Esophagus muscularis mucosa (tissue), 4 donors: ENCODE measurements at places on chromosomes 2 and 18.

- no peak for DNase-seq
Observed at GRCh38 chr2:72993147-72993932, 76.0 kb downstream of the EMX1 start.

- peak; percentile 93 for DNase-seq
Observed at GRCh38 chr2:177392373-177393202, at the start of gene AGPS. Gene AGPS, plus strand, starts transcription at chr2:177392773. Its CDS starts 17 bp downstream, at chr2:177392790.

- DNase-seq: no peak
Observed at GRCh38 chr2:239348563-239349452, 52.0 kb downstream of the HDAC4 start.

DNA sequence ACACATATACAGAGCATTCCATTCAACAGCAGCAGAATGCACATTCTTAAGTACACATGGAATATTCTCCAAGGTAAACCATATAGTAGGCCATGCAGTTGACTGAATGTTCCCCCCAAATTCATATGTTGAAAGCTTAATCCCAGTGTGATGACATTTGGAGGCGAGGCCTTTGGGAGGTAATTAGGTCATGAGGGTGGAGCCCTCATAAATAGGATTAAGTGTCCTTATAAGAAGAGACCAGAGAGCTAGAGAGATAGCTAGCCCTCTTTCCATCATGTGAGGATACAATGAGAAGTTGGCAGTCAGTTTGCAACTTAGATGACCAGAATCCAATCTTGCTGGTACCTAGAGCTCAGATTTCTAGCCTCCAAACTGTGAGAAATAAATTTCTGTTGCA, 27.6 kb downstream of the TMEM185B start:
- DNase-seq: no peak

DNA sequence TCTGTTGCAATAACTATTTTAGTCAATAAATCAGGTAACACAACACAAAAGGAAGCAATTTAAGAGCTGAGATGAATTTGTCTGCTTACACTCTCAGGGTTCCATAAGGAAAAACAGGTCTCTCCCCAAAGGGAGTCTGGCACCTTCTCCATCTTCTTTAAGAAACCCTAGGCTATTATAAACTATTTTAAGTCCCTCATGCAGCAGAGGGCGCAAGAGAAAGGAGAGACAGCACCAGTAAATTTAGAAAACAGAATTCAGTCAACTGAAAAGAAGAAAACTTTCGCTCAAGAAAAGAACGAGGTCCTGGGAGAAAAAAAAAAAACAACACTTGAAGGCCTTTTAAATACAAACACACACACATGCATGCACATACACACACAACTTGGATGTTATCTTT, 19.1 kb downstream of the SULT1C4 start:
- no peak for DNase-seq

- no peak for DNase-seq
Observed at GRCh38 chr2:40178171-40178778, 273.6 kb downstream of the SLC8A1 start.

DNA sequence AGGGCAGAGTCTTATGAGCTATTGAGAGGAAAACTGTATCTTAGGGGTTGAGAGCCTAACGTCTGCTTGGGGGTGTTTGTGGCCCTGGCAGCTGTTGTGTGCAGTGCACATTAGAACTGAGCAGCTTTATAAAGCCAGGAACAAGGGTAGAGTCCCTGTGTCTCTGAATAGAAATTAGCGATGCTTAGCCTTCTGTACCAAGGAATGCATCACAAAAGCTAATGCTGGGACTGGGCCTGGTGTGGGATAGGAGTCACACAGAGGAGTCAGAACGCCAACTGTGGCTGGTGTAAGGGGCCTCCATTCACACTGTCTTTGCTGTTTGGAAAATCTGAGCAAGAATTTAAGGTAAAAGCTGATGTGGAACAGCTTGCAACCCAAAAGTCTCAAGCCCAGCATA, 283.2 kb downstream of the SOX11 start:
- DNase-seq: peak; percentile 53

GRCh38 chr18:59035591-59035990, 104.1 kb upstream of the SEC11C start:
- DNase-seq: no peak

DNA sequence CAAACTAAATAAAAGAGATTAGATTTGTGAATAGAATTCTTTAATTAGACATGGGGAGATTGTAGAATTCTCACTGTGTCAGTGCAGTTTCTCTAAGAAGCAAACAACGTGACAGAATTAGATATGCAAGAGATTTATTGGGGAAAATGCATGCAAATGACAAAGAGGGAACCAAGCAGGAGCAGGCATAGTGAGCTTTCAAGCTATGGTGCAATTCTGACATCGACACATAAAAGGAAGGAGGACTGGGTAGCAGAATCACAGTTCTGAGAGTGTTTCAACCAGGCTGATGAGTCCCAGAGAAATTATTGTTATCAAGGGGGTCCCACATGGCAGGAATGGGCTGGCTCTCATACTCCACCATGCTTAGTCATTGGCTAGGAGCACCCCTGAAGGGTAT, 338.4 kb downstream of the FIGN start:
- no peak for DNase-seq

GRCh38 chr2:215314896-215315295, 3.0 kb downstream of the ATIC start:
- DNase-seq: peak; percentile 12

- DNase-seq: no peak
Observed at GRCh38 chr2:111091811-111092211, 28.9 kb upstream of the BCL2L11 start.

DNA sequence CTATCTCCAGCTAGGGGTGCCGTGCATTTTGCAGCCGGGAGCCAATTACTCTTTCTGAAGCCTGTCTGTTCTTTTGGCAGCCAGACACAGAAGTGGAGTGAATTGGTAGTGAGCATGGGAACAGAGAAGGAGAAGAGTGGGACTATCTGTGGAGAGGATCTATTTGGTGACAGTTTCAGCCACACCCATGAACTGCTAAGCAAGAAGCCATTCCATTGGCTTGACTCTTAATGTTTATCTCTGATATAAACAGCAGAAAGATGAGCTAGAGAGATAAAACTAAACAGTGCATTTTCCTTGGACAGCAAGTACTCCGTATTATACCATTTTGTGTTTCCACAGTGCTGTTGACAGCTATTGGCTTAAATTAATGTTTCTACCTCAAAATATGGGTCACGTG, 259.6 kb upstream of the THUMPD2 start:
- DNase-seq: no peak

- no peak for DNase-seq
Observed at GRCh38 chr2:99734236-99734635, 244.4 kb upstream of the REV1 start.

- DNase-seq: no peak
Observed at GRCh38 chr2:239075918-239076758, 228.3 kb downstream of the TWIST2 start.

- DNase-seq: no peak
Observed at GRCh38 chr2:217969588-217969987, 33.2 kb downstream of the TNS1 start.

GRCh38 chr2:178650554-178650953, 156.7 kb downstream of the TTN start:
- no peak for DNase-seq

DNA sequence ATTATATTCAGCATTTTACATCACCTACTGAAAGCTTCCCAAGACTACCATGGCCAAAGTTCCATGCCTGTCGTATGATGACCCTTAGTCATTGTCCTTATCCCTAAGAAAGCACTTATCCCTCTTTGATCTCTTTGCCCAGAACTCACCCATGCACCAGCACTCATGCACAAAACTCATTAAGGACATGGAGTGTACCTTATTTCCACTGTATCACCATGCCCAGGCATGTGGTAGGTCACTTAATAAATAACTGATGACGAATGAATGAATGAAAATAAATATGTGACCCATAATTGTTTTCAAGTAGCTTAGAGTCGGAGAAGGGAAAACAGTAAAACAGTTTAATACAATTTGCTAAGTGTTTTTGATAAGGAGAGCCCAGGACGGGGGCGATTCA, 220.1 kb downstream of the IKZF2 start:
- no peak for DNase-seq
